ENCODE measurements at places on chromosomes 7 and 10.

- DNase-seq: no peak
Observed at GRCh38 chr7:674454-675410, 51.8 kb upstream of the DNAAF5 start.

- DNase-seq: no peak
Observed at GRCh38 chr10:102675666-102676533, 31.6 kb downstream of the TRIM8 start.

DNA sequence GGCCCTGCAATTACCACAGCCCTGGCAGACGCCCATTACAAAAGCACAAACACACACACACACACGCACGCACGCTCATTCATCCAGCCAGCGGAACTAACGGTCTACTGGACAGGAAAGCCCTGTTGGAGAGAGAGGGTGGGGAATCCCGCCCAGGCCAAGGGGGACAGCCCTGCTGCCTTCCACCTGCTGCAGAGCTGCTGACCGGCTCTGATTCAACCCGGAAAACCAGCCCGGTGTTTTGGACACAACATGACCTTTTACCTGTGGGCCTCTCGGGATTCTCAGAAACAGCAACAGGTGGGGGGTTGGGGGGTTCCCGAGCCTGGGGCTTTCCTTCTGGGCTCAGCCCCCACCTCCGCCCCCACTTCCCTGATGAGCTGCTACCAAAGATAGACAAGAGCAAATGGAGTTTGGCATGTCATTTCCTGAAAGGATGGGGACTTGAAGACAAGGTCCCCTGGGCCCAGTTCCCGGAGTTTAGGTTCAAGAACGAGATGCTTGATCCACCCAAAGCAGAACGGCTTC lies 18.5 kb upstream of the SERPINE1 start:
- no peak for DNase-seq

DNA sequence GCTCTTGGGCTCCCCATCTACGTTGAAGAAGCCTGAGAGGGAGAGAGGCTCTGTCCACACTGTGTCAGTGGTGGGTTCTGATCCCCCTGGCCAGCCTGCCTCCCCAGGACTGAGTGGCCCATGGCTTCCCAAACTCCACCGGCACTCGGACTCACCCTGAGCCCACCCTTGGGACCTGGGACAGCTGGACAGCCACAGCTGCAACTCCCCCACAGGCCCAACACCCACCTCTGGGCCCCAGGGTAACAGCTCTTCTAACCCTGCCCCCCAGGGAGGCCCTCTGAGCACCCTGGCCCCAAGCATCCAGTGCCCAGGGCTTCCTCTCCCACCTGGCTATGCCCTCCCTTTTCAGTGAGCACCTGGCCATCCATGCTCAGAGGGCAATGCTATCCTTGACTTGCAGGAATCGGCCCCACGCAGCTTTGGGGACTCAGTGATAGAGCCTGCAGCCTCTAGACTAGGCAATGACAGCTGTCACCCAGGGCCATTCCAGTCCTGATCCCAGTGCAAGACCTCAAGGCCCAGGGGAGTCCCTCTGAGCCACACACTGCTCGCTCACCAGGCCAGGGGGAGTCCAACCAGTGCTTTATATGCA lies 17.9 kb downstream of the OGDHL start:
- DNase-seq: no peak

- DNase-seq: no peak
Observed at GRCh38 chr10:85621562-85621961, 745.0 kb downstream of the GRID1 start.

- no peak for DNase-seq
Observed at GRCh38 chr7:14309432-14309831, 320.0 kb upstream of the ETV1 start.

DNA sequence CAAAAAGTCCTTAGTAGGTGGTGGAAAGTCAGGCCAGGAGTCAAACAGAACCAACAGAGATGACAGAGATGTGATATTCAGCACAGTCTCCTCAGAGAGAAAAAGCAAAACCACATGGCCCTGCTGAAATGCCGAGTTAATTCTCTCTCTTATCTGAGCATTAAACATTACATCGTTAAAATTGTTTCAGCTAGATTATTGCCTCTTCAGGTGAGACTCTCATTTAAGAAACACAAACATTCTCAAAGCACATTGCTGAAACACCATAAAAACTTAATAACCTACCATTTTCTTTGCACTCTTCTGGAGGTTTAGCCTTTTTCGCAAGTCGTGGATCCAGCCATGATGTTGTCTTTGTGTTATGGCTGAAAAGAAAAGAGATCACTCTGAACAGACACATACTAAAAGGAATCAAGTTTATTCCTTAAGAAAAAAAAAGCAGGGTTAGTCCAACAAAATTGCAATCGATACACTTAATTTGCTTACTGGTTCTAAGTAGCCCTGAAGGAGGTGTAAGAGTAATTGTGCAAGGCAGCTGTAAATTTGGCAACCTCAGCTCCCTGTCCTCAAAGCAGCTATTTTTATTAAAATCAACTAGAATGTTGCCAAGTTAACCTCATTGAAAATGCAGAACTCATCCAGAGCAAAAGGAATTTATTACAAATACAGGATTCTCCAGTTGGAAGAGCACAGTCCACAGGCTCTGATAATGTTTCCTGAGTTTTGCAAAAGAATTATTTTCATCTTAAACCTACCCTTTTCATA lies 691.1 kb downstream of the PHTF2 start:
- no peak for DNase-seq

DNA sequence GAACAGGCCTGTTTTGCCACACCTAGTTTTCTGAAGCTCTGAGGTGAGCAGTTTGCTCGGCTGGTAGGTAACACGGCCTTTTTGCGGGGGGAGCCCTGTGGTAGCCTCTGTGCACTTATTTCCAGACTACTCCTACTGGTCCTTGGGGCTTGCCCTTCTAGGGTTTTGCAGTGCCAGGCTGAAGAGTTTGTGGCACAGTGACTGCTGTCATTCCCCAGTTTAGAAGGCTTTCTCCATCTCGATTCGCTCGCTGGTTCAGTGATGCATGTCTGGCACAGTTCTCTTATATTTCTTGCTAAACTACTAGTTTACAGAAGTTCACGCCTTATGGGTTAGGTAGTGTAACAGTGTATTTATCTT lies 711 bp downstream of the KIF20B start:
- DNase-seq: peak; percentile 44

DNA sequence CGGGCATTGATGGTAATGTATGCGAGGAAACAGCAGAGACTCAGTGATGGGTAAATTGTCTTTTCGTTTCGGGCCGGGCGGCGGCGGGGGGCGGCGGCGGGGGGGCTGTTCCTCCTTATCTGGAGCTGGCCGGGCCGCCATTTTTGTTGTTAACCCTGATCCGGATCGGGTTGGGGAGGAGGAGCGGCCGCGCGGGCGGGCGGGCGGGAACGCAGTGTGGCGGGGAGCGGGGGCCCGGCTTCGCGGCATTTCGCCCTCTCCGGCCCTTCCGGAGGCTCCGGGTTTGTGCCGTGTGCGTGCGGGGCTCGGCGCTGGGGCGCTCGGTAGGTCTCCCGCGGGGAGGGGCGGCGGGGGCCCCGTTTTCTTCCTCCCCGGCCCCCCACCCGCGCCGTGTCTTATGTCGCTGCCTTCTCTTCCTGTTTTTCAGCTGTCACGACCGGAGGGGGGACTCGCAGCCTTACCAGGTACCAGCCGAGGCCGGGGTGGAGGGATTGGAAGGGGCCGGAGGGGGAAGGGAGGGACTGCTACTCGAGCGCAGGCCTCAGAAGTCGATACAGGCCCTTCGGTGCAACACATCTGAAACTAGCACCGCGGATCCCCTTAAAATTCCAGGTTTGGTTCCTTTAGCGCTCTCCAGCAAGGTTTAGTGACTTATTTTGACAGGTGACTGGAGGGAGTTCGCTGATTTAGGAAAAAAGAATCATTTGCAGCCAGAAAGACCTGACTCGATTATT lies 820 bp downstream of the WAC start:
- DNase-seq: peak; percentile 52

DNA sequence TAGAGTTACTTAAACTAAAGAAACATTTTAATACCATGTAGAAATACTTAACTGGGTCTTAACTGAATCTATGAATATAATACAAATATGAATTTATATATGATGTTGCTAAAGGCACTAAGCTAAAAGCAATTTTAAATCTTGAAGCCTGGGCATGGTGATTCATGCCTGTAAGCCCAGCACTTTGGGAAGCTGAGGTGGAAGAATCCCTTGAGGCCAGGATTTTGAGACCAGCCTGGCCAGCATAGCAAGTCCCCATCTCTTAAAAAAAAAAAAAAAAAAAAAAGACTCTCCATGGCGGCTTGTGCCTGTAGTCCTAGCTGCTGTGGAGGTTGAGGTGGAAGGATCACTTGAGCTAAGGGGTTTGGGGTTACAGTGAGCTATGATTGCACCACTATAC lies 95.3 kb downstream of the CCSER2 start:
- no peak for DNase-seq

DNA sequence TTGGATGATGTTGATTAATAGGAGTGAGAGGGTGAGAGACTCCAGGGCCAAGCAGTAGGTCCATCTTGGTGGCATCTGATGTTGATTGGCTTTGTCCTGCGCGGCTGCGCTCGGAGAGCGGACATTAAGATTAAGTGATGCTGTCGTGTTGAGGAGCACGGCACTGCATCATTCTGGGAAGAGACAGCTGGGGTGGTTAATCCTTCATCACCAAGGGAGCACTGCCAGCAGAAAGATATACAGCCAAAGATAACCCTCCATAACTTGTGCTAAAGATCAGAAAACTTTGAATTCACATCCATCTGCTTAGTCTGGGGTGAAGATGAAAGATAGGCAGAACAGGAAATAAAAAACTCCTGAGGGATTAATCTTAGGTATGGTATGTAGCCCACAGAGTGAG lies 208.3 kb downstream of the LRMDA start:
- no peak for DNase-seq

- DNase-seq: no peak
Observed at GRCh38 chr7:94561841-94562514, 52.4 kb downstream of the CASD1 start.

DNA sequence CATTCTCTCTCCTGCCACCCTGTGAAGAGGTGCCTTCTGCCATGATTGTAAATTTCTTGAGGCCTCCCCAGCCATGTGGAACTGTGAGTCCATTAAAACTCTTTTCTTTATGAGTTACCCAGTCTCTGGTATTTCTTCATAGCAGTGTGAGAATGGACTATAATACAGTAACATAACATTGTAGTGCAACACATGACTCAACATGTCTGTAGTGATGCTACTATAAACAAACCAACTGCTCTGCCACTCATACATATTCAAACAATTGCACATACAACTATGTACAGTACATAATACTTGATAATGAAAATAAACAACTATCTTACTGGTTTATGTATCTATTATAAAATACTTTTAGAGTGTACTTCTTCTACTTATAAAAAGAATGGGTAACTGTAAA lies 7.1 kb downstream of the ATOH7 start:
- no peak for DNase-seq

DNA sequence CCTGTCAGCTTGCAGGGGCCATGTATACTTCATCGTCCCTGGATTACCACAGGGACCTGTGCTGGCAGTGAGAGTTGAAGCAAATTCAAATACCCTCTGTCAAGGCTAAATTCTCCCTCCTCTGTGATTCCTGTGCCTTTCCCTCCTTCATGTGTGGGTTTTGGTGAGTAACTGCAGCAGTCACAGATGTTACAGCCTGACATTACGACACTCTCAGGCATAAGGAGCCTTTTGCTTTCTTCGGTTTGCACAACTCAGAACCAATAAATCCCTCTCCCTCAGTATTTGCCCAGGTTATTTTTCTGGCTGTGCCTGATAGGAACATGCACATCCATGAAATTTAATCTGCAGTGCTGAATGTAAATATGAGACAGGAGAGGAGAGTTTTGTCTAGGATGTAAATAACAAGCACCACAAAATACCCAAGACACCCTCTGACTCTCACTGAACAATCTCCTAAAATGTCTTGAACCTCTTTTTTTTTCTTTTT lies 997.2 kb upstream of the GHITM start:
- DNase-seq: no peak

GRCh38 chr10:113175756-113176651 lies 226.0 kb downstream of the TCF7L2 start:
- DNase-seq: no peak

DNA sequence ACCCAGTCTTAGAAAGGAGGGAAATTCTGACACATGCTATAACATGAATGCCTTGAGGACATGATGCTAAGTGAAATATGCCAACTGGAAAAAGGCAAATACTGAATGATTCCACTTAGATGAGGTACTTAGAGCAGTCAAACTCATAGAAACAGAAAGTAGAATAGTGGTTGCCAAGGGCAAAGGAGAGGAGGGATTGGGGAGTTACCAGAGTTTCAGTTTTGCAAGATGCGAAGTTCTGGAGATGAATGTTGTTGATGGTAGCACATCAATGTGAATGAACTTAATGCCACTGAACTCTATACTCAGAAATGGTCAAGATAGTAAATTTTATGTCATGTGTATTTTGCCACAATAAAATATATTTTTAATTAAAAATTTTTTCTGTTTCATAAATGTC lies 38.9 kb downstream of the DRGX start:
- no peak for DNase-seq

DNA sequence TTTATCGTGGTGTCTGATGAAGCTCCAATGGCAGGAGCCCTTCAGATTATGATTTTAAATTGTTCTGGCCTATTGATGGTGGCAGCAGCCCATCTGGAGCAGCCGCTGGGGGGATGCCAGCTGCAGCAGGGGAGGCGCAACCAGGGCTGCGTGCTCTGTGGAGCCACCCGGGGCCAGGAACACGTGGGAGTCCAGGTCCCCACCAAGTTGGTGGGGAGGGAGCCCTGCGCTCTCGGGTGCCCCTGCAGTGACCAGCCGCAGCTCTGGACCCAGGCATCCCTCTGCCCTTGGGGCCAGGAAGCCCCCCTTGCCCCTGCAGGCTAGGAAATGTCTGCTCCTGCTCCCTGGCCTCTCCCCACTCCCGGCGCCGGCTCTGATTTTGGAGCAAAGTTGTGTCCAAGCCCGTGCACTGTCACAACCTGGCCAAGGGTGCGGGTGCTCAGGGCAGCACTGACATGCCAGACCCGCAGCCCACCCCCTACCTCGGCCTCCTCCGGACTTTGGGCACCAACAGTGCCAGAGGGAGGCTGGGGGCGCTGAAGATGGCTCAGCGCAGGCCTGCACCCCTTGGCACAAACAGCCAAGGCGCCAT lies 147.2 kb upstream of the ADO start:
- no peak for DNase-seq

DNA sequence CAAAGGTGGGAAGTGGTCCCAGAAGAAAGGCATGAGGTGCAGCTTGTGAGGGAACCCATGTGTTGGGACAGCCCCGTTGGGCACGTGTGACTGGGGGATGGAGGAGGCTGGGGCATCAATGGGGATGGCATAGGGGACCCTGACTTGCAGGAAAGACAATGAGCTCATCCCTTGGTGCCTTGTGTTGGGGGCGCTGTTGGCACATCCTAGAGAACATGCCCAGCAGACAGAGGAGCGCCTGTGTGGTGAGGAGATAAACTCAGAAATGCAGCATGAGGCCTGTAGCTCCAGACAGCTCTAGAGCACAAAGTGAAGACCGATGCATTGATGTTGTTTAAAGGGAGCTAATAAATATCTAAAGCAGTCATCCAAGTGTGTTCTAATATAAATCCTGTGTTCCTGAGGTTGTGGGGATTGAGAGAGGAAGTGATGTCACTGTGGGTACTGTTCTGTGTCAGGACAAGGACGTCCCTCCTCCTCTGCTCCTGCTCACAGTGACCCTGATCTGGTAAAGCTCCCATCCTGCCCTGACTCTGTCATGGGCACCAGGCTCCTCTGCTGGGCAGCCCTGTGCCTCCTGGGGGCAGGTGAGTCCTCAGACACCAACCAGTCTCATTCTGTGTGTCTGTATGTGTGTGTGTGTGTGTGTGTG lies 126.1 kb upstream of the PRSS58 start:
- DNase-seq: no peak

All from CD4-positive, alpha-beta T cell (primary cell).